ENCODE measurements at places on chromosomes 3 and 15. TPM values are rescaled to one million over a fixed set of nuclear protein-coding genes. Genes with fewer than 3 reads are reported as not detected.

The AADACL2 gene
- not detected for total RNA-seq

The CYP1A2 gene
- total RNA-seq, result not detected

The RASA2 gene
- total RNA-seq, result 7.2 TPM

The CHL1 gene
- not detected for total RNA-seq

The SLC22A14 gene
- total RNA-seq, result not detected

The NANOGP8 gene
- not detected for total RNA-seq

The MITF gene
- 25.4 TPM for total RNA-seq

The HTR3E gene
- total RNA-seq, result not detected

The PRSS50 gene
- total RNA-seq, result not detected

Measured in myometrial cell (primary cell).